MV-4-11 (cell line): ENCODE measurements at places on chromosomes 13 and 19.

GRCh38 chr13:51938454-51938853 lies 72.8 kb downstream of the ATP7B start:
- DNase-seq = no peak

DNA sequence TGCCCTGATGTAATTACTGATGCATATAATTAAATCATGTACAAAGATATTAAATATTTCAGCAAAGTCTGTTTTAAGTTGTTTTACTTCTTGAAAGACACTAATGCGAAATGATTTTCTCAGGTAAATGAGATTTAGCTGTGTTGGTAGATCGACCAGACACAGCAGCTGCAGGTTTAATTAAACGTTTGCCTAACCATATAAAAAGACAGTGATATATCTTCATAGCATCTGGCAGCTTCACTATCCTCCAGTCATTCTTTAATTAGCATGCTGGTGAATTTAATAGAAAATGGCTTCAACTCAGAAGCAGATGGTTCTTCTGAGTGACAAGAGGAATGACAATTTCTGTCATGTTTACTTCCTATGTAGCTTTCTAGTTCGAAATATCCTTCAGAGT lies 69.3 kb downstream of the NHLRC3 start:
- DNase-seq = no peak

DNA sequence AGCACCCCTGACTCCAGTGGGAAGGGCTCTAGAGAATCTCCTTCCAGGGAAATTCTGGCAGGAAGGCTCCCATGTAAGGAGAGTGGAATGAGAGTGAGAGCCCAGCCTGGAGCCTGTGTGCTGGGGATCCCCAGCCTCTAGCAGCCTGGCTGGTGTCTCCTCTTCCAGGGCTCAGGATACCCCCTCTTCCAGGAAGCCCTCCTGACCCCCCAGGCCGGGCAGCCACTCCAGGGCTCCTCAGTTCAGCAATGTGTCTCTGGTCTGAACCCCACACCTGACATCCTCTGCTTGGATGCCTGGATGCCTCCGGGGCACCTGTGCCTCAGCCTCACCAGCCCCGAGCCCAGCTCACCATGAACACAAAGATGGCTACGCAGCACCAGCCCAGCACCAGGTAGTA lies 3.0 kb downstream of the C19orf33 start:
- DNase-seq = no peak

- no peak for DNase-seq
Observed at GRCh38 chr13:59409211-59409610, 754.5 kb downstream of the DIAPH3 start.

DNA sequence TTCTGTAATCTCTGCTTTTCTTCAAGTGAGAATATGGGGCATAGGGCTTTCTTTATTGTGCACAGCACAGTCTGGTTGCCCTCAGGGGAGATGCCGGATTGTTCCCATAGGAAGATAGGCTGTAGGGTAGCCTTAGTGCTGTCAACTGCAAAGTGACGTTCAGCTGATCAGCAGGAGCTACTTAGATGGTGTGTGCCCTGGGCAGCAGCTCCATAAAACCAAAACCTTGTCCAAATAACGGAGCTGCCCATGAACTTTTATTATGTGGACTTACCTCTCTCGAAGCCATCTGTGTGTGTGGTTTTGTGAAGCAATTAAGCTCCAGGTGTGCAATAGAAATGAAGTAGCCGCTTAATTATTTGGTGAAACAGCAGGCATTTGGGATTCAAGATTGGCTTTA lies 120.0 kb upstream of the RNF113B start:
- no peak for DNase-seq

- no peak for DNase-seq
Observed at GRCh38 chr19:47306303-47306702, 3.4 kb upstream of the C5AR1 start.

DNA sequence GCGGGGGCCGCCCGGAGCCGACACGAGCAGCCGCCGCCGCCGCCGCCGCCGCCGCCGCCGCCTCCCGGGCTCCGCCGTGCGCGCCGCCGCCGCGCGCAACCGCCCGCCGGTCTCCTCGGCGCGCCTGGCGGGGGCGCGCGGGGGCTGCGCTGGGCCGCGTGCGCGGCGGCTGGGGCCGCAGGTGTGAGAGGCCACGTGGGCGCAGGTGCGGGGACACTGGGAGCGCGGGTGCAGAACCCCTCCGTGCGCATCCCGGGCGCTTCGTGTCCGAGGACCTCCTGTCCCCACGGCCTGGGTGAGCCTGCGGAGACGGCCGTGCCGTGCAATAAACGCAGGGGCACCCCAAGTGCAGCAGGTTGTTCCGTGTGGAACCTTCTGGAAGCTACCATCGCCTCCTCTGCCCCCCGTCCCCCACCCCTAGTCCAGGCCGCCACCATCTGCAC lies at the start of gene LINGO3:
Gene LINGO3, minus strand, starts transcription at position 41 of the 443 bp plus-strand sequence. CDS start 16,378 bp downstream, outside the sequence.
- DNase-seq = no peak

DNA sequence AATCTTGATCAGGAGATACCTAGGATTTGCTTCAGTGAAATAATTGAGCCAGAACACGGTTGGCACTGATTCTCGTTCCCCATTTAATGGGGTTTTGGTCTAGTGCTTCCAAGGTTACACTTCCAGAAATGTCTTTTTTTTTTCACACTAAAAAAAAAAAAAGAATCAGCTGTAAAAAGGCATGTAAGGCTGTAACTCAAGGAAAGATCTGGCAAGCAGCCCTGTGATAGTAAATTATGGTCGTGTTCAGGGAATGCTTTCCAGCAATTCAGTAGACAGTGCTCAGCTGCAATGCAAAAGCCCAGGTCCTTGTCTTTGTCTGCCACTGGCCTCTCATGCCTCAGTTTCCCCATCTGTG lies 27.2 kb upstream of the NDUFS7 start:
- DNase-seq = no peak

- peak; percentile 59 for DNase-seq
Observed at GRCh38 chr19:7917267-7918061, 2.7 kb upstream of the SNAPC2 start.

DNA sequence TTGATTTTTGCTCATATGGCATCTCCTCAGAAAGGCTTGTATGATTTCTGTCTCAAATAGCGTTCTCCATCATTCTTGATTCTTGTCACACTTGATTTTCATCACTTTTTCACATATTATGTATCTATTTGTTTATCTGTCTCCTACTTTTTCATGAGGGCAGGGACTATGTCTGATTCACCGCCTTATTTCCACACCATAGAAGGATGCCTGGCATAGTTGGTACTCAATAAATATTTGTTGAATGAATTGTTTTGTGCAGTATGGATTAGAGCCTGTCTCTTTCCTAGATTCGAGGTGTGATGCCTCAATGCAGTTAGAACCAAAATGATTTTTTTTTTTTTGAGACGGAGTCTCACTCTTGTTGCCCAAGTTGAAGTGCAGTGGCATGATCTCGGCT lies 12.1 kb downstream of the SAE1 start:
- no peak for DNase-seq

GRCh38 chr19:13267889-13268288 lies 117.7 kb downstream of the IER2 start:
- no peak for DNase-seq

- DNase-seq = no peak
Observed at GRCh38 chr13:40129467-40129866, 474.0 kb downstream of the COG6 start.

- DNase-seq = no peak
Observed at GRCh38 chr19:5141129-5141849, 172.4 kb downstream of the KDM4B start.

GRCh38 chr13:98221234-98221633 lies 44.2 kb upstream of the RNF113B start:
- no peak for DNase-seq

DNA sequence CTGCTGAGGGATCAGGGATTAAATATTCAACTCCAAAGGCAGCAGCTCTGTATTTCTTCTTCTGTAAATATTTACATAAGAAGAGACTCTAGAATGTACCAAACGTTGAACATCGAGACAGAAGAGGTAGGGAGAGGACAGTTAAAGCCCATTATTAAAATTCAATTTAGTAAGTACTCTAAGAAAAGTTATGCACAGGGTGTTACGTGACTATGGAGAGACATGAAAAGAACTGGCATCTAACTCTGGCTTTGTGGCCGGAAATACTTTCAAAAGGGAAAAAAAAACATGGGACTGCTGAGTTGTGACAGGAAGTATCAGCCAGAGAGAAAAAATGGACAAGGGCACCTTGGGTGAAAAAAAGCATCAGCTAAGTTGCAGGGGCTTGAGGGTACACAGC lies 36.7 kb downstream of the LNX2 start:
- DNase-seq = peak; percentile 45

DNA sequence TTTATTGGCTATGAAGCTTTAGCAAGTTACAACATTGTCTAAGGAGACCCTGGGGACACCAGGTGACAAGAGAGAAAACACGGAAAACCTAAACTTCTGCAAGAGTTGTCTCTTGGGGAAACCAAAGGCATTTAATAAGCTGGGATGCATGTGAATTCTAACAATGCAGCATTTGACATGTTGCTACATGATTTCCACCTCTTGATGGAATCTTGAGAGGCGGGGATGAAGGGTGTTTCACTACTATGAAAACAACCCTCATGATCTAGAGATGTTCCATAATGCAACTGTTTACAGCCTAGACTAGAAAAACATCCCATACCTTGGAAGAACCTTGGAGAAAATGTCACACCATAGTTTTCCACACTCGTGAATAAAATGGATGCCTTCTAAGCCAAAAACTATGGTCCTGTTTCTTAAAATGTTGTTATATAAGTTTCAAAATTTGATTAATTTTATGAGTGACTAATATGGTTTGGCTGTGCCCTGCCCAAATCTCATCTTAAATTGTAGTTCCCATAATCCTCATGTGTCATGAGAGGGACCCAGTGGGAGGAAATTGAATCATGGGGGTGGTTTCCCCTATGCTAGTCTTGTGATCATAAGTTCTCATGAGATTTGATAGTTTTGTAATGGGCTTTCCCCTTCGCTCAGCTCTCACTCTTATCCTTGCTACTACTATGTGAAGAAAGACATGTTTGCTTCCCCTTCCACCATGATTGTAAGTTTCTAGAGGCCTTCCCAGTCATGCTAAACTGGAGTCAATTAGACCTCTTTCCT lies 164.6 kb downstream of the TNFSF13B start:
- no peak for DNase-seq

DNA sequence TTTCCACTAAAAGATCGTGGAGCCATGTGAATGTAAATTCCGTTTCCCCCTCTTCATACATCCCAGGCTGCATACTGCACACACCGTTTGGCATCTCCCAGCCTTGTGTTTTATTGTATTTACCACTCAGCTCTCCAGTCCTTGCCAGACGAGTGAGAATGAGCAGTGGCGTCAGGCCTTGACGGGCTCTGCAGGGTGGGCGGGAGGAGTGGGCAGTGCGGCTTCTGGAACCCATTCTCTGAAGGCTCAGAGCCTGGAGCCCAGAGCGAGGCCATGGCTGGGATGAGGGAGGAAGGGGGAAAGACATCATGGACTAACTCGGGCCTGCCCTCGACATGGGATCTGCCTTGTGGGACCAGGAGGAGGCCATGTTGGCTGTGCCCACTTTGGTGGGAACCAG lies 25.1 kb downstream of the BICRA start:
- no peak for DNase-seq

DNA sequence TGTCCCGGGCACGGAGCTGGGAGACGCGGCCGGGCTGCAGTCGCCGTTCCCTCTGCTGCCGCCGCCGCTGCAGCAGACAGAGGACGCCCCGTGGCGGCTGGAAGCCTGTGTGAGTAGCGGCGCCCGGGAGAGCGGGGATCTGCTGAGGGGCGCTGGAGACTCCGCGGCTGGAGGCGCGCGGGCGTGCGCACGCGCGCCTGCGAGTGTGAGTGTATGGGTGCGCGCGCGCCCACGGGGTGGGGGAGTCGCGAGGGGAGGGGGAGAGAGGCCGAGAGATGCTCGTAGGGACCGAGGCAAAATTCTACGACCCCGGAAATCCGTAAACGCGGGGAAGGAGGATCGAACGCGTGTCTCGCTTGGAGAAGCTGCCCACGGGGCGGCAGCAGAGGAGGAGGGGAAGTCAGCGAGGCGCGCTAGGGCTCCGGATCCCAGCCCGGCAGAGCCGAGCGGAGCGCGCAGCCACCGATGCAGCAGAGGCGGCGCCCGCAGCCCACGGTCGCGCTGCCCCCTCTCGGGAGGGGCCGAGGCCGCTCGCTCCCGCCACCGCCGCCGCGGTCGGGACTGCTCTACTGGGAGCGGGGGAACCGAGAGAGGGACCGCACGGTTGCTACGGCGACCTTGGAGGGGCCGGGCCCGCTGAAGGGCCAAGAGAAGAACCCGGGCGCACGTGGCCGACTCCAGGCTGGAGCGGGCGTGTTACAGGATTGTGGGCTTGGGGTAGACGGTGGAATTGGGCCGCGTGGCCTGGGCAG lies at the start of gene ENOX1:
Gene ENOX1, minus strand, starts transcription at position 207 of the 752 bp plus-strand sequence.
- DNase-seq = peak; percentile 46

DNA sequence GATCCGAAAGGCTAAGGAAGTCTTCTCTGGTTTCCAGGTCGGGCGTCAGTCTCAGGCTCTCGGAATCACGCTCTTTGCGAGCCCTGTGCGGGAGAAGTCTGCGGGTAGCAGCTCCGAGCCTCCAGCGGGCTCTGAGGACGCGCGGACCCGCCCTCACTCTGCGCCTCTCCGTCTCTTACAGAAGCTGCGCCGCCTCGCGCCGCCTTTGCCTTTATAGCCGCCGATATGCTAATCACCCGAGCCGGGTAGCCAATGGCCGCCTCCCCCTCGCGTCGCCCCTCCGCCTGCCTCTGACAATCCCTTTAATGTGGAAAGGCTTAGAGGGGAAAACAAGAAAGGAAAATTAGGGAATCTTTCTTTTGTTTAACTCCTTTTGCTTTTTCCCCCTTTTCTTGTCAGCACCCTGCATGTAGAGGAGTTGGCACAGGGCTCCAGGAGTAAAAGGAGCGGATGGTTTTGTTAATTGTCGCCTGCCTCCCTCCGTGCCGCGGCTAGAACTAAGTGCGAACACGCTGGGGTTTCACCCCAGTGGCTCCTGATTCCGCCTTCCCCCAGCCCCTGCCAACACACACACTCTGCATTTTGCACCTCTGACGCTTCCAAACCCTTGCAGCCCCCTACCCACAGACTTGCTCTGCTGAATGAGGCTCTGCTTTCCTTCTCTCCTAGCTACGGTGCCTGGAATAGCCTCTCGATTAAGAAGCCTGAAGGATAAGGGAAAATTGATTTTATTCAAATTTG lies at the start of gene PCDH8:
Gene PCDH8, minus strand, starts transcription at position 186 of the 741 bp plus-strand sequence. CDS start 204 bp downstream, outside the sequence.
- DNase-seq = no peak

DNA sequence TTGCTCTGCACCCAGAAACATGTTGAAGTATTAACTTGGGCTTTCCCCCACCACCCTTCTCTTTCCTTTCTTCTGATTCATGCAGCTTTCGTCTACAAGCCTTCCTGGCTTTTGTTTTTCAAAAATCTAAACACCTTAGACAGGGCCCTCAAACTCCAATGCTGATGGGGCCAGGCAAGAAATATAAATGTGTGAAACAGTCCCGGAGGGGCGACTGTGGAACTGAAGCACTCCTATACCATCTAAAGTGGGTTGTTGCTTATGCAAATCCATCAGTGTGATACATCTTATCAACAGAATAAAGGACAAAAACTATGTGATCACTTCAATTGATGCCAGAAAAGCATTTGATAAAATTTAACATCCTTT lies 6.1 kb downstream of the FCGBP start:
- no peak for DNase-seq

- no peak for DNase-seq
Observed at GRCh38 chr13:51576754-51577153, 7.5 kb upstream of the WDFY2 start.
